GM03348 (cell line): ENCODE measurements at places on chromosomes 7 and 10.

- DNase-seq, result no peak
Measured at GRCh38 chr10:12435348-12435747, 86.0 kb downstream of the CAMK1D start.

DNA sequence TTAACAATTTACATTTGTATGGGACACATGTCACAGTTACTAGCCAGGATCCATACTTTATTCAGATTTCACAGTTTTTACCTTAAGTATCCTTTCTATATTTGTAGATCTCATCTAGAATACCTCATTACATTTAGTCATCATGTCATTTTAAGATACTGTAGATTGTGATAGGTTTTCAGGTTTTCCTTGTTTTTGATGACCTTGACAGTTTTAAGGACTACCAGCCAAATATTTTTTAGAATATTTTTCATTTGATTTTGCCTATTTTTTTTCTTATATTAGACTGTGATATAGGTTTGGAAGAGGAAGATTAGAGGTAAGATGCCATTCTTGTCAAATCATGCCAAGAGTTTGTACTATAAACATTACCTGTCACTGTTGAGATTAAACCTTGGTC is 460.3 kb downstream of the ANKRD7 start:
- no peak for DNase-seq

GRCh38 chr7:8536431-8536830 is 103.0 kb downstream of the NXPH1 start:
- DNase-seq, result no peak

DNA sequence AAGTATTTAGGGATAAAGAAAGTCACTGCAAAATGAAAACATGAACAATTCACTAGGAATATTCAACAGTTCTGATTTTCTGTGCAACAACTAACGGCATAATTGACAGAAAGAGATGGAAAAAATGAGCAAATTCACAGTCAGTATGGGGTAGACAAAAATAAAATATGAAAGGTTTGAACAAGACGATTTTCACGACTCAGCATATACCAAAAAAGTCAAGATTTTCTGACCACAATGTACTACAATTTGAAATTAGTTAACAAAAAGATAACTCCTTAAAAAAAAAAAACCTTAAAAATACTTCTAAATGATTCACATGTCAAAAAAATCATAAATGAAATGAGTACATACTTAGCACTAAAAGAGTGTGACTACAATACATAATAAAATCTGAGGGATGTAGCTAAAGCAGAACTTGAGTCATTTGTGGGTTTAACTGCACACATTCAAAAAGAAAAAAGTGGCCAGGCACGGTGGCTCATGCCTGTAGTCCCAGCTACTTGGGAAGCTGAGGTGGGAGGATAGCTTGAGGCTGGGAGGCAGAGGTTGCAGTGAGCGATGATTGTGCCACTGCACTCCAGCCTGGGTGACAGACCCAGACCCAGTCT is 22.6 kb upstream of the MTURN start:
- DNase-seq, result no peak

DNA sequence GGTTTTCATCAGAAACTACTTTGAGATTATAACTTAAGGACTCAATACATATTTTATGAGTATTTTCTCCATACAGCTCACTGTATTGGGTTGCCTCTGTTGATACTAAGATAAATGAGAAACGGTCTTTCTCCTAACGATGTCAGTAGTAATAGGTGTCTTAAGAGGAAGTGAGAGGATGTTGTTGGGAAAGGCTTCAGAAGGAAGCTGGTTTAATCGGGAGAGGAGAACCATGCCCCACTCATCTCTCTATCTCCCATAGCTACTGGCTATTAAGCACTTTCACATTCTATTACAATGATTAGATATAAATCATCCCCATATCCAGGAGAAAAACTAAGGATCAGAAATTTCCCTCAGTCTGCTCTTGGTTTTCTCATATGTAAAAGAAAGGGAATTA is 2.0 kb downstream of the CLEC5A start:
- DNase-seq, result no peak

GRCh38 chr10:60549686-60550085 is 160.0 kb upstream of the ANK3 start:
- DNase-seq, result no peak

- DNase-seq, result no peak
Measured at GRCh38 chr10:123069246-123069986, 60.6 kb downstream of the ACADSB start.

DNA sequence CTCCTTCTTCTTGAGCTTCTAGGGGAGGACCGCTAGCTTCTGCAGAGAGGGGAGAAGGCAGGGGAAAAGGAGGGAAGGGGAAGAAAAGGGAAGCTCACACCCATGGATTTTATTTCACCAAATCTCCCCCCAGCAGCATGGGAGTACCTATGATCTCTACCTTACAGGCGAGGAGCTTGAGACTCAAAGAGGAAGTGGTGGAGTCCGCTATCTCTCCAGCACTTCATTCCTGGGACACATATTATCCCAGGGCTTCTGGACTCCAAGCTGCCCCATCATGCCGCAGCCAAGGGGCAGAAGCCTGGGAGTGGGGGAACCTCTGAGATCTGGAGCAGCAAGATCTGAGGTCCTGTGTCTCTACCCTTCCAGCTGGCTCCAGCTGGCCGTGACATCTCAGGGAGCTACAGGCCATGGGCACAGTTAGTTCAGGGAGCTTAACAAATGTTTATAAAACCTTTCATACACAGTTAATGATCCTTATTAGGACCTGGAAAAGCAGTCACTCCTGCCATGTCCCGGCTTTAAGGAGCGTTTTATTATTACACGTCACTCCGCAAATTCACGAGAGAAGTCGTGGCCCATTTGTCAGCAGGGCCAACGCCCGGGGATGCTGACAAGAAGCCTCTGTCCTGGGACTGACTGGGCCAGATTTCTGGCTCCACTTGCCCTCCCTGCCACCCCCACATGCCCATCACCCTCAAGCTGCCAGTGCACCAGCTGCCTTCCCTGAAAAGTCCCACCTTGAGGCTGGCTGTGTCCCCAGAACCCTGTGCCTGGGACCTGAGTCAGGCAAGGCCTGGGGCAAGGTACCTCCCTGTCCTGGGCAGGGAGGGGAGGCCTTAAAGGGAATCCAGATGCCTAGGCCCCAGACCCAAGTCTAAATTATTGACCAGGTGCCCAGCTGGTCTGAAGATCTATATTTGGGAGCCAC is 132.1 kb upstream of the ZMIZ1 start:
- DNase-seq, result no peak

- peak; percentile 85 for DNase-seq
Measured at GRCh38 chr7:6637544-6638229, 569 bp downstream of the ZNF316 start.

- DNase-seq, result peak; percentile 50
Measured at GRCh38 chr10:42754155-42755027, 28.2 kb upstream of the BMS1 start.
